ENCODE measurements at places on chromosomes 3 and 15.

DNA sequence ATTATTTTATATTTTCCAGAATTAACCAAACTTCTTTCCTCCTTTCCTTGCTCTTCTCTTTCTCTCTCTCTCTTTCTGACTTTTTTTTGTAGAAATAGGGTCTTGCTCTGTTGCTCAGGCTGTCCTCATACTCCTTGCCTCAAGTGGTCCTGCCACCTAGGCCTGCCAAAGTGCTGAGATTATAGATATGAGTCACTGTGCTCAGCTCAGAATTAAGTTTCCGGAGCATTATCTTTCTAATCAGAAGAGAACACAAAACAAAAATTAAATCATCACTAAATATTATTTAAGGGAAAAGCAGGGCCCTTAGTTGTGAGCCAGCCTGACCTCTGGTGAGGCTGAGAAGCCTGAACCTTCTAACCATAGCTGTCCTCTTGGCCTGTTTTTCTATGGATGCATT, 168.2 kb downstream of the SOX2 start:
- no peak for DNase-seq

DNA sequence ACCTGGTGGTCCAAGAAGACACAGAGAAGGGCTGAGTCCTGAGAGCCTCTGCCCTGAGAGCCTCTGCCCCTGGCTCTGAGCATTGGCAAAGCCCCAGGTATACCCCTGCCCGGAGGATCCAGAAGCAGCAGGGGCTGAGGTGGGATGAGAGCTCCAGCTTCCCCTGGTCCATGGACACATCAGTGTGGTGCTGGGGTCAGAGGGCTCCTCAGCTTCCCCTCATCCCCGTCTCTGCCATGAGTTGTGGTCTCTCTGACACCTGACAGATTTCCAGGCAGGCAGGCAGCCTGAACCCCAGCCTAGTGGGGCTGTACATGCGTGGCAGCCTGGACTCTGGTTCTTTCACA, 3.5 kb upstream of the KLF15 start:
- no peak for DNase-seq

GRCh38 chr3:49410846-49411534, 786 bp downstream of the RHOA start:
- DNase-seq, result peak; percentile 77

- peak; percentile 56 for DNase-seq
Measured at GRCh38 chr15:62617741-62618140, 424.8 kb upstream of the TPM1 start.

Data from GM23248 (cell line).